ENCODE measurements at places on chromosomes 5 and 9. TPM values are rescaled to one million over a fixed set of nuclear protein-coding genes. Genes with fewer than 3 reads are reported as not detected.

DNA sequence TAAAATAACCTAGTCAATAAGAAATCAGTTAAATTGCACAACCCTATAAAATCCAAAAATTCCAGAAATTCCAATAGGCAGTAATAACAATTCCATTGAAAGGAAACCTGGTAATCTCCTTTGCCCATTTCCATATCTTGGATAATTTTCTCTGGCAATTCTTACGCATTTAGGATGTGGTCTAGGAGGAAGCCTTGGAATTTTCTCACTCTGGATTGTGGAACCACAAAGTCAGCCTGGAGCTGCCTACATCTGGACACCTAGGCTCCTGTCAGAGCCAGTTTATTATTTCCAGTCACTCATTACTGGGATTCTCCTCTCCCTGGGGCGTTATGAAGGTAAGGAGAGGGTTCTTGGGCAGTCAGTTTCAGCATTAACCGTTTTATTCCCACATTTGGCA lies 40.3 kb upstream of the GNE start:
- no peaks in the 10 kb centered on the region for H3K27me3 ChIP-seq
- H3K4me1 ChIP-seq, result no peaks in the 10 kb centered on the region
- no peak for DNase-seq

DNA sequence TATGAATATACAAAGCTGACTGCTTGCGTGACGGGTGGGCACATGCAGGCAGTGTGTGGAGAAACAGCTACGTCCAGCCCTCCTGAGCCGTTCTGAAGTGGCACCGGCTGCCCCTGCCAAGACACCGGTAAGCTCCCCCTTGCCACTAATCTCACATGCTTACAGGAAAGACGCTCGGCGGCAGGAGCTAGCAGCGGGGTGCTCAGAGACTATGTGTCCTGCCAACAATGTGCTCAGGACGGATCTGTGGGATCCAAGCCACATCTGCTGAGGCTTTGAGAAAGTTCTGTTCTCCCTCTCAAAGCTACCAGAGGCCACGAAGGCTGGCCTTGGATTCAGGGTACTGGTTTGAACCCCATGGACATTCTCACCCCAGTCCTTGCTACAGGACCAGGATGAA lies 157.2 kb upstream of the PHYKPL start:
- DNase-seq, result no peak
- no peak overlapping the region for H3K4me3 ChIP-seq

DNA sequence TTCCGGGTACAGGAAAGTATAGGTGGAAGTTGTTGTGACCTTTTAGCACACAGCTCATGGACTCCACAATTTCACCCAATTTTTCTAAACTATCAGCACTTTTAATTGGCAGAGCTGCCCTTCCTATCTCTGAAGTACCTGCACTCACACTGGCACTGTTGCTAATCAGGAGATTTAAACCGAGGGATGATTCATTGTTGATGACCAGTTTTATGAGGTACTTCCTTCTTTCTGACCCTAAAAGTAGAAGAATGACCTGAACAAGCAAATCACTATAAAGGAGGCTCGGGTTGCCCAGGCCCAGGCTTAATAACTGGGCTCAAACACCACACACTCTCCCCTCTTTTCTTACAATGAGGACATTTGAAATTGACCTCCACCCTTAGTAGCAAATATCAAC lies 105.9 kb downstream of the KCNN2 start:
- H3K27me3 ChIP-seq, result no peaks in the 10 kb centered on the region
- no peak for DNase-seq
- H3K27ac ChIP-seq, result no peak overlapping the region
- H3K4me1 ChIP-seq, result no peaks in the 10 kb centered on the region

IL33 gene
- 22.5 TPM for total RNA-seq

PCDHA11 gene
- 0.98 TPM for total RNA-seq

PCDHGA9 gene
- 8.4 TPM for total RNA-seq

All from tibial nerve (tissue), 4 donors.